ENCODE measurements at places on chromosomes 7 and 10.

DNA sequence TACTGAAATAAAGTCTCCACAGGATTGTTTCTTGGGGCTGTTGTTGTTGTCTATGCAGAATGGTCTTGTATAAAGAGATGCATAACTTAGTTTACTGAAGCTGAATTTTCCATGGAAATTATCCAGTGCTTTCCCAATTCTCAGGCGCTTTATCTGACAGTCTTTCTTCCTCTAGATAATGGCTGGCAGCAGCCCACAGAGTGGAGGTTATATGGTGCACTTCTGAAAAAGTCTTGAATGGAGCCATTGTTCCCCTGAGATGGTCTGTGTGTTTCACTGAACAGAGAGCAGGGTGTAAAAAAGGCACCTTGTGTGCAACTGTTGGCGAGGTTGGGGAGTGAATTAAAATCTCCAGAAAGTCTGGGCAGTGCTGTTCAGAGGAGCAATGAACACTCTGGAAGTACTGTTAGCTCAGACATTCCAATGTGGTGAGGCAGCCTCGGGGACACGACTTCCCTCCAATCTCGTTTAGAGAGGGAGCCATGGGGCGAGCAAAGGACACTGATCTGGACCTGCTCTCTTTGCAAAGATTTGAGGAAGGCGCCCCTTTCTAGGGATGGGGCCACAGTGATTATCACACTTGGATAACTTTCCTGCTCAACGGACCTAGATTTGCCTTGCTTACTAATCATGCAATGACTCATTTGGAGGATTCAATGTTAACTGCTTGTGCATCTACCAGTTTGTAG lies 2.0 kb upstream of the PLCE1 start:
- DNase-seq = no peak

DNA sequence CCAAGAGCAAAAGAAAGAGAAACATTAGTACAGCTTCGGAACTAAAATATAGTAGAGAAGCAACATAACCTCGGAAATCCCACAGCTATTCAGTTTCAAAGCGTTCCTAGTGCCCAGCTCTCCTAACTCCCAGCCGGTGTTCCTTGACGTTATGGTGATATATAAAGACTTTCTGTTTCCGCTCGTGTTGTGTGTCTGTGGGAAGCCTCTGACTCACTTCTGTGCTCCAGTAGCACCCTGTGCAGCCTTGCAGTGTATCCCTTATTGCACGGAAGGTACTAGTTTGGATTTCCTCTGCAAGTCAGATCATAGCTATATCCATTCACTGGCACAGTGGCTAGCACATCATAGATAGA lies 535 bp downstream of the ASAH2B start:
- DNase-seq = no peak

GRCh38 chr10:1661859-1662437 lies 75.4 kb downstream of the ADARB2 start:
- DNase-seq = no peak

DNA sequence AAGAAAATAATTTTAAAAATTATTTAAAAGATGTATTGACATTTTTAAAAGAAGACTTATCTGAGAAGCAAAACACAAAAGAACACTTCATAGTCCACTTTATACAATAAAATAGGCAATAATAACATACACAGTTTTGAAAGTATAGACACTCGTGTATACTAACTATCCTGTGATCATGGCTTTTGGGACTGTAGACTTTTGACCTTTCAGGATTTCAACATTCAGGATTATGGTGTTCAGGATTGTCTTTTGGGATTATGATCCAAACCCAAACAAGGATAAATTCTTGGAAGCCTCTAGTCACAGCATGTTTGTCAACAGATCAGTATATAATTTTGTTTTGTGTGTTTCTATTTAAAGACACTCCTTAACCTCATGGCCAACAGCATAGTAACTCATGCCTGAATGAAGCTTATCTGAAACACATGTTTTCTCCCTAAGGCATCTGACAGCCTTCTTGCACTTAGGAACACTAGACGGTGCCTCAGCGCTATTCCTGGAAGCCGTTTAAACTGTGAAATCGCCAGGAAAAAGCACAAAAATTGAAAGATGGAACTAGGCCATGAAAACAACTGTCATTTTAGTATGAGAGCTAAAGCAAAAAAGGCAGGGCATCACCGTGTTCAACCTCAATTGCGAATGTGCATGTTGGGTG lies 29.9 kb downstream of the GSAP start:
- DNase-seq = no peak

DNA sequence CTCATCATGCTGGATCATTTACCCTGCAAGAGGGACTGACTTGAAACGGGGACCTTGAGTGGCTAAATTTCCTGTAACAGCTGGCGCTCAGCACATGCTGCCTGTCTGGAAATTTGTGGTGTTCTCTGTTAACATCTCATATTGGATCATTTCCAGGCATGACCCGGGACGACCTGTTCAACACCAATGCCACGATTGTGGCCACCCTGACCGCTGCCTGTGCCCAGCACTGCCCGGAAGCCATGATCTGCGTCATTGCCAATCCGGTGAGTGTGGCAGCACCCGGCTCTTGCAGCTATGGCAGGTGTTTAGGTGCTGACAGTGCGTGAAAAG lies 9.9 kb downstream of the MDH2 start:
- DNase-seq = no peak

- DNase-seq = no peak
These were observed 282.9 kb downstream of the ADARB2 start for GRCh38 chr10:1454428-1454827.

DNA sequence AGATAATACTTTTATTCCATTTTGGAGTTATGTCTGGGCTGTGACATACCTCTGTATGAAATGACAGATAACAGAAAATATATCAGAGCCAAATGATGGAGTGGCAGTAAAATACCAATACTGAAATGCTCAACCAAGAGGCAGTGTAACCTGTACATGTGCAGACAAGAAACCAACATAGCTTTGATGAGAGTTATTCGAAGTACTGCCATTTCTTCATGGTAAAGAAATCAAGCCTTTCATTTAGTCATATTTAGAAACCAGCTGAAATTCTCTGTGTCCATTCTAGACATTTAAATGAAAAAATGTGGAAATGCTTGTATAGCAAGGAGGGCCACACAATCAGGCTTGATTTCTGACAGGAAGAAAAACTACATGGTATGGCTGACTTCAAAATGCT lies 127.1 kb upstream of the PTPRZ1 start:
- DNase-seq = no peak

GRCh38 chr7:66557214-66558200 lies 71.2 kb upstream of the KCTD7 start:
- peak; percentile 39 for DNase-seq

DNA sequence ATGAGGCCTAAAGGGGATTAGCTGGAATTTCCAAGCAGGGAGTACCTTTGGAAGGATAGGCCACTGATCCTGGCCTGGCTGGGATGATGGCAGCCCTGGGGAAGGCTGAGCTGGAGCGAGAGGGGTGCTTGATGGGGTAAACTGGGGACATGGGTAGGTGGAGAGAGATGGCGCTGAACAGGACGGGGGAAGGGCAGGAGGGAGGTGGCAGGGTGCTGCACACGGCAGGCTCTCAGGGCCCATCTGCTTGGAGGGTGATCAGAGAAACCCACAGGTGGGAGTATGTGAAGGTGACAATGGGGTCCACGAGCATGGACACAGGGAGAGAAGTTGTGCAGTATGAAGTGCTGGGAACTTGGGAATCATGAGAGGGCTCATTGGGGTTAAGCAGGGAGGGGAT lies 10.3 kb downstream of the MAT1A start:
- DNase-seq = no peak

DNA sequence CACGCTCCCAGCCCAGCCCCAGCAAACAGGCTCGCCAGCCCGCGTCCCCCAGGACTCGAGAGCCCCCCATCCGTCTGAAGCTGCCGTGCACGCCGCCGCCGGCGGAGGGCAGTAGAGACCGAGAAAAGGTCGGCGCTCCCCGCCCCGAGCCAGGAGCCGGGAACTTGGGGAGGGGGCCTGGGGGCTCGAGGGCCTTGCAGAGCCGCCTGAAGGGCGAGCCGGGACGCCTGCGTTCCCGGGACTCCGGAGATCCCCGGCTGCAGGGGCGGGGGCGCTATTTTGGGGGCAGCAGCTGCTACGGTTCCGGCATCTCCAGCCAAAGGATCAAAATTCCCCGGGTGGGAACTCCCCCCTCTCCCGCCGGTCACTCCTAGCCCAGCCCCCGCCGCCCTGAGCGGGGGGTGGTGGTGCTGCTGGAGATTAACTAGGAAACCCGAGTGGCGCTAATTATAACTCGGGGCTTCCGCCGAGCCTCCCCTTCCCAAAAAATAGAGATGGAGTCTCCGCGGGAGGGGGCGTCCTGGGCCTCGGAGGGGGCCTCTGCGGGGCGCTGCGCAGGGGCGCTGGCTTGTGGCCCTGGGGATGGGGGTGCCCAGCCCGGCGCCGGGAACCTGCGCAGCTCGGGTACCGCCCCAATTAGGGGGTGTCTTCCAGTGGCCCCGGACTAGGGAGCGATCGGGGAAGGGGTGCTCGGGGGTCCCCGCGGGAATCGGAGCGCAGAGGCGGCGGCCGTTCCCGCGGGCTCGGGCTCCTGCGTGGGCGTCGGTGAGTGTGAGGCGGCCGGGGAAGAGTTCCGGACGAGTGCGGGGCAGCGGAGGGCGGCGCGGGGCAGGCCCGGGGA lies 608 bp downstream of the ACHE start:
- no peak for DNase-seq

DNA sequence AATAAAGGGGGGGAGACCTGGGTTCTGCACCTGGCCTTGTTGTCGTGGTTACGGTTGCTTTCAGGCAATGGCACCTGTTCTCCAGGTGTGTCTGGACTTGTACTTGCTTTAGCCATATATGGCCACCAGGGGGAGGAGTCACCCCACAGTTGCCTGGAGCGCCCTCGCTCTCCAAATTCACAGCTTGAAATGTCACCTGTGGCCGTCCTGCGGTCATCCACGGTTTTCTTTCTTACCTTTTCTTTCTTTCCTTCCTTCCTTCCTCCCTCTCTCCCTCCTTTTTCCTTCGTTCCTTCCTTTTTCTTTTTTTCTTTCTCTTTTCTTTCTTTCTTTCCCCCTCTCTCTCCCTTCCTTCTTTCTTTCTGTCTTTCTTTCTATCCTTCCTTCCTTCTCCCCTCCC lies 157.2 kb upstream of the ZNF92 start:
- DNase-seq = peak; percentile 23

DNA sequence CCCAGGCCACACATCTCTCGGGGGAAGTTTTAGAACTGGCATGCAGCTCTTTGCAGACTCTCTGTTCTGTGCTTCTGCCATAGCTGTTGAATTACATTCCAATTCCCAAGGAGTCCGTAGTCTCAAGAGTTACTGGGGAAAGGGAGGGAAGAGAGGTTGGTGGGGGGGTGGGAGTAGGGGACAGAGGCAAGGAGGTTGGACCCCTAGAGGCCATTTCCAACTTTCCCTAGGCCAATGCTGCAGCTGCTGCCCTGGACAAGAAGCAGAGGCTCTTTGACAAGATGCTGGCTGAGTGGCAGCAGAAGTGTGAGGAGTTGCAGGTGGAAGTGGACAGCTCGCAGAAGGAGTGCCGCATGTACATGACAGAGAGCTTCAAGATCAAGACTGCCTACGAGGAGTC lies 23.8 kb downstream of the MYH16 start:
- no peak for DNase-seq

DNA sequence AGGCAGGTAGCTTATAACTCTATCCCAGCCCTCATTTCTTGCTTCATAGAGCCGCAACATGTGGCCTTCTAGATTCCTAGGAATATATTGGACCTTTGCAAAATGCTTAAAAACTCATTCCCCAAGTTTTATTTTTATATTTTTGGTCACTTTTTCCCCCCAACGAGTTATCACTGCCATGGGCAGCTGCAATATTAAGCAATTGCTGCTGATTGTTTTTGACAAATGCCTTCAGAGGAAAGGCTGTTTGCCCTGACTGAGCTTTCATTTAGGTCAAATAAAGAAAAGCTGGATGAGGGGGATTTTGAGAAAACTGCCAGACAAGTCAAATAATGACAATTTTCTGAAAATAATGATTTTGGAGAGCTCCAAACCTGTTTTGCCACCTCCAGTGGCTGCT lies 976.9 kb upstream of the MBL2 start:
- no peak for DNase-seq

DNA sequence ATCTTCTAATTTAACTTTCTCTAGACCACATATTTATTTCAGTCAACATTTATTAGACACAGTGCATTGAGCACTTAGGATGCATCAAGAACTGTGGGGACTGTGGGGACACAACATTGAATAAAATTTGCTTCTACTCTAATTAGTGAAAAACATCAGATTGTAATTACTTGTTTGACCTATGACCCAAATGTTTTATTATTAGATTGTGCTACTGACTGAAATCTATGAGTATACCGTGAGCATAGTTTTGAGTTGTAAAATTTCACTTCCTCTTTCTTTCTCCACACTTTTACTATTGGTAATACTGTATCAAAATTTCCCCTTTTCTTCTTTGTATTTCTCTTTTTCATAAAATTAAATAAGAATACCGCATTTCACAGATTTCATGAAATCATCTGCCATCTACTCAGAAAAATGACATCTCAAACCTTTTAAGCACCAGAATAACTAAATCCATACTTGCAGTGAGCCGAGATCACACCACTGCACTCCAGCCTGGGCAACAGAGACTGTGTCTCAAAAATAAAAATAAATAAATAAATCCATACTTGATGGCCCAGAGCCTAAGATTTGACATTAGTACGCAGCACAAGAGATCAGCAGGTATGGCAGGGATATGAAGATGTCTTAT lies 25.4 kb upstream of the INPP5F start:
- DNase-seq = no peak

GRCh38 chr10:86374664-86375063 lies 8.1 kb upstream of the GRID1 start:
- no peak for DNase-seq

GRCh38 chr7:105322655-105323277 lies 66.0 kb downstream of the SRPK2 start:
- DNase-seq = no peak

- no peak for DNase-seq
These were observed 25.2 kb downstream of the SMNDC1 start for GRCh38 chr10:110279407-110279986.

GRCh38 chr7:164882-165660 lies 27.3 kb upstream of the FAM20C start:
- no peak for DNase-seq

DNA sequence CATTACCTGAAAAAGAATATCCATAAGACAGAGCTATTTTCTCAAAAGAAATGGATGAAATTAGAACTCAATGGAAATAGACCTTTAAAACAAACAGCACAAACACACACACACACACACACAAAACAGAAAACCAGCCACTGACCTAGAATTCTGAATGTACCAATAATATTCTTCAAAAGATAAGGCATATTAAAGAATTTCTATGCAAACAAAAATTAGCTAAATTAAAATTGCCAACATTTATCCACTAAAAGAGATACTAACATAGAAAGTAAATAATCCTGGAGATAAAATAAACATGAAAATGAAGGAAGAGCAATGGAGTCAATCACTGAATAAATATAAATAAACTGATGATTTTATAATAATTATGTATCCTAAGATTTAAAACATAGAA lies 431.2 kb downstream of the SH2D4B start:
- DNase-seq = no peak

GRCh38 chr10:133592716-133593115 lies 27.3 kb upstream of the SYCE1 start:
- no peak for DNase-seq

GRCh38 chr10:15625261-15625660 lies 94.5 kb downstream of the ITGA8 start:
- no peak for DNase-seq
